ENCODE measurements at places on chromosomes 7 and 10.

DNA sequence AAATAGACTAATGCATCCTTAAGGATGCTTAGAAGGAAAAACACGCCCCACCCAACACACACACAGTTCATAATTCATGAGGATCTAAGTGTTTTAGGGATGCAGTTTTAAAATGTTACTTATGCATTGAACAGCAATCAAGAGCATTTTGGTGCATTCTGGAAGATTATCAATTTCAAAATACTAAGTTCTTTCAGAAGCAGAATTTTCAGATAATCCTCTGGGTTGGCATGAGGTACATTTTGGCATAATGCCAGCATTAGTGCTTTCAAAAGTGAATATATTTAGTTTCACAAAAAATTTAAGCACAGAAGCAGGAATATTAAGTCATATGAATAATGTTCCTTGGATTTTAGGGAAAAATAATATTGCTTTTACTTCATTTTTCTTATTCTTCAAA, 937.1 kb downstream of the REEP3 start:
- DNase-seq, result no peak

DNA sequence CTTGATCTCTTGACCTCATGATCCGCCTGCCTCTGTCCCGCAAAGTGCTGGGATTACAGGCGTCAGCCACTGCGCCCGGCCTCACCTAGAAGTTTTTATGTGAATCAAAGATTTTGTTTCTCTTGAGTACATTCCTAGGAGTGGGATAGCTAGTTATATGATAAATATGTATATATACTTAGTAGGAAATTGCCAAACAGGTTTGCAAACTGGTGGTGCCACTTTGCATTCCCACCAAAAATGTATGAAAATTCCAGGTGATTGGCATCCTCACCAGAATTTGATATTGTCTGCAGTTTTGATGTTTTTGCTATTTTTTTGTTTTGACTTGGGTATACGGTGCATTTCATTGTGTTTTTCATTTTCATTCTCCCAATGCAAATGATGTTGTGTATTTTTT, 86.8 kb downstream of the NOD1 start:
- no peak for DNase-seq

GRCh38 chr7:23863209-23863787, 153.3 kb downstream of the STK31 start:
- no peak for DNase-seq

DNA sequence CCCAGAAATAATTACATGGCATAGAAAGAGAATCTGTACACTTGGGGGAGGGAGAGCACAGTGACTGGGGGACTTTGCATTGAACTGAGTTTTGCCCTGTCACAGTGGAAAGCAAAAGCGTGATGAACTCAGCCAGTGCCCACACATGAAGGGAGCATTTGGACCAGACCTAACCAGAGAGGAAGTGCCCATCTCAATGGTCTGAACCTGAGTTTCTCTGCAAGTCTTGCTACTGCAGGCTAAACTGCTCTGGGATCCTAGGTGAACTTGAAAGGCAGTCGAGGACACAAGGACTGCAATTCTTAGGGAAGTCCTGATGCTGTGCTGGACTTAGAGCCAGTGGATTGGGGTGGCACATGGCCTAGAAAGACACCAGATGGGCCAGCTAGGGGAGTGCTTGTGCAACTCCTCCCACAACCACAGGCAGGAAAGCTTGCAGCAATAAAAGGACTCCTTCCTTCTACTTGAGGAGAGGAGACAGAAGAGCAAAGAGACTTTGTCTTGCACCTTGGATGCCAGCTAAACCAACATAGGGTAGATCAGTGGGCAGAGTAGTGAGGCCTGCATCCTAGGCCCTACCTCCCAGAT, 259.0 kb downstream of the GRM8 start:
- DNase-seq, result no peak

DNA sequence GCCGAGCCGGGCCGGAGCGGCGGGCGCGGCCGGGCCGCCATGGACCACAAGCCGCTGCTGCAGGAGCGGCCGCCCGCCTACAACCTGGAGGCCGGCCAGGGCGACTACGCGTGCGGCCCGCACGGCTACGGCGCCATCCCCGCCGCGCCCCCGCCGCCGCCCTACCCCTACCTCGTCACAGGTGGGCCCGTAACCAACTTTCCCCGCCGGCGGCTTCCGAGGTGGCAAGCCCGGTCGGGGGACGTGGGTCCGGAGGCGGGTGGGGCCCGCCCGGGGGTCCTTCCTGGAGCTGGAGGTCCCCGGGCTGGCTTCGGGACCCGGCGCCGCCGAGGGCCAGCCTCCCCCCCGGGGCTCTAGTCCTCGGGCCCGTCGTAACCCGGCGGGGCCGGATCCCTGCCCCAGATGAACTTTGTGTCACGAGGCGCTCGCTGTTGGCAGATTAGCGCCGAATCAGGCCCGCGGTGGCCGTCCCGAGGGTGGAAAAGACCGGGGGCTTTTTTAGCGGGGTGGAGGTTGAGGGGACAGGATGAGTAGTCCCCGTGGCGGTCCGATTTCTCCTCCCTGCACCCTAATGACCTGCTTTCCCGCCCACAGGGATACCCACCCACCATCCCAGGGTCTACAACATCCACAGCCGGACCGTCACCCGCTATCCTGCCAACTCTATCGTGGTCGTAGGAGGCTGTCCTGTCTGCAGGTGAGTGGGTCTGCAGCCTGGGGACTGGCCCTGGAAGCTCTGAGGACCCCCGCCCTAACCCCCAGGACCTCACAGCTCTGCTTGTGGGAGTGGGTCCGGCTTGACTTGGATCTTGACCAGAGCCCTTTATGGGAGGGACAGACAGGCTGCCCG, 496 bp downstream of the BRI3 start:
- DNase-seq, result peak; percentile 37
